ENCODE measurements at places on chromosomes 6 and 20.

DNA sequence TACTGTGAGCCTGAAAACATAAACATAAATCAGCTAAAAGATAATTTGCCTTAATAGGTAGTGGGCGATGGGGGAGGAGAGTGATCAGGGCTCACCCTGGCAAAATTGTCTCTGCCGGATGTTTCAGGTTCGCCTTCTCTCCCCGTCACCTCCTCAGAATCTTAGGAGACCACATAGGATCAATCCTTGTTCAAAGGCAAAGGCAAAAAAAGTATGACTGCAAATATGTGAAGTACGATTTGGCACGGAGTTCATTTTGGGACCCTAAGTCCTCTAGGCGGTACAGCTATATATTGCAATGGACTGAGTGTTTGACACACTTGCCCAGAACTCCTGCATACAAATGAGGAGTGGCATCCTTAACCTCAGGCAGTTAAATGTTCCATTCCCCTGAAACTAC lies 649.2 kb upstream of the FLRT3 start:
- no peak for DNase-seq

DNA sequence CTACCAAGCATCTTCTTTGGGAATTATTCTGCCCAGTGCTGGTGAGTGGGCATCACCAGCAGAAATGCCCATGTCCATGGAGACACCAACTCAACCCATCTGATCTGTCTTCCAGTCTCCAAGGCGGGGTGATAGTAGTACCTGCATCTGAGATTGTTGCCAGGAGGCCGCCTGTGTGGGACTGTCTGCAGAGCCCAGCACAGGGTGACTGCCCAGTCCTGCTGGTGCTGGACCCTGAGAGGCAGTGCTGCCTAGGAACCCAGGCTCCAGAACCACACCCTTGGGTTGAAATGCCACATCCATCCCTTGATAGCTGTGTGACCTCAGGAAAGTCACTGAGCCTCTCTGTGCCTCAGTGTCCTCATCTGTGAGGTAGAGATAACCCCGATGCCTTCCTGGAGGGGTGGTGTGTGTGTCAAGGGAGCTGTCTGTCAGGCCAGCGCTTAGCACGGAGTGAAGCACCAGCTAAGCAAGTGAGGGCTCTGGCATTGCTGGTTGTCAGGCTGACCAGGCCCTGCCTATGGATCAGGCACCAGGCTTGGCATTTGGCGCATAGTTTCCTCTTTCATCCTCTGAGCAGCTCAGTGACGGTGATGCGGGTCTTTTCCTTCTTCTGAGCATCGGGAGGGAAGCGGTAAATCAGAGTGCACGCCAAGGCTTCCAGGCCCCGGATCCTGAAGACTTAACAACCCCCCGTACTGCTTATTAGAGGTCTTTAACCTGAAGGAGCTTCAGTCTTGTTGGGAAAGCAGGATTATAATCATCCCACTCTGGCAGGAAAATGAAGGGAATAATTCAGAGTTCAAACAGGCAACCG lies 268.2 kb downstream of the CDH4 start:
- DNase-seq: no peak

GRCh38 chr6:25637960-25638434 lies 14.0 kb upstream of the SCGN start:
- DNase-seq: no peak

- no peak for DNase-seq
Measured at GRCh38 chr6:5085648-5086293, 630 bp downstream of the PPP1R3G start.

DNA sequence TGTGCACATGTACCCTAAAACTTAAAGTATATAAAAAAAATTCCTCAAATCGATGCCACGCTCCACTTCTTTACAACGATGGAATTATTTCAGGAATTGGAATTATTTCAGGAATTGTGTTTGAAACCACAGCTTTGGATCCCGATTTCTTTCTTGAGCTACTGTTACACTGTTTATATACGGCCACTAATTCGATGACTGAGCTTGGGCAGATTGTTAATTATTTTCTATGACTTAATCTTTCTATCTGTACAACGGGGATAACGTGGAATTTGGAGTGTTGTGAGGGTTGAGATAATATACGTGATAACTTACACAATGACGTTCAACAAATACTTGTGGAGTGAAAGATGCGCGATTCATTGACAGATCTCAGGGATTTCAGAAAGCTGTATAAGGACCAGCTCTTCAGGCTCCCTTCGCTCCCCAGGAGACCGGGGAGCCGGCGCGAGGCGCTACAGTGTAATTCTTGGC lies 171.3 kb downstream of the SLC16A10 start:
- DNase-seq: no peak

DNA sequence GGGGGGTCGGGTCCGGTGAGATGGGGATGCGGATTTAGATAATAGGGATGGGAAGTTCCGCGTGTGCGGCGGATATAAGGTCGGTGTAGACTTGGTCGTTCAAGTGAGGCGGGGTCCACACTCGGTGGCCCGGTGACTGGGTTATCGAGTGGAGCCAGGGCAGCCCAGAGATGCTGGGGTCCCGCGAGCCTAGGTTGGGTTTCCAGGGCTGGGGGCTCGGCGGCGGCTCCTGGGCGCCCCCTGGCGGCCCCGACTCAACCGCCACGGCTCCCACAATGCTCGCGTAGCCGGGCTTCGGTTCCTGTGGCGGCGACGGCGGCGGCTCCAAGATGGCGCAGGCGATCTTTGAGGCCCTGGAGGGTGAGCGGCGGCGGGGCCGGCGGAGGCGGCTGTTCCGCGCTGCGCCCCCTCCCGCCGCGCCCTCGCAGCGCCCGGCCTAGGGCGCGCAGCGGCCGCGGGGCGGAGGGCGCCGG lies at the start of gene ZNF341:
Gene ZNF341 (plus strand): TSS at position 304 of the 473 bp plus-strand sequence. CDS start 26 bp downstream, at position 330.
- DNase-seq: peak; percentile 80

- DNase-seq: no peak
Measured at GRCh38 chr6:166029506-166029905, 138.1 kb downstream of the TBXT start.

GRCh38 chr6:111692327-111693164 lies 86.9 kb upstream of the TRAF3IP2 start:
- no peak for DNase-seq

GRCh38 chr20:62596486-62596885 lies 45.8 kb upstream of the SLCO4A1 start:
- DNase-seq: no peak

GRCh38 chr6:12890171-12890790 lies 173.7 kb downstream of the PHACTR1 start:
- DNase-seq: no peak

DNA sequence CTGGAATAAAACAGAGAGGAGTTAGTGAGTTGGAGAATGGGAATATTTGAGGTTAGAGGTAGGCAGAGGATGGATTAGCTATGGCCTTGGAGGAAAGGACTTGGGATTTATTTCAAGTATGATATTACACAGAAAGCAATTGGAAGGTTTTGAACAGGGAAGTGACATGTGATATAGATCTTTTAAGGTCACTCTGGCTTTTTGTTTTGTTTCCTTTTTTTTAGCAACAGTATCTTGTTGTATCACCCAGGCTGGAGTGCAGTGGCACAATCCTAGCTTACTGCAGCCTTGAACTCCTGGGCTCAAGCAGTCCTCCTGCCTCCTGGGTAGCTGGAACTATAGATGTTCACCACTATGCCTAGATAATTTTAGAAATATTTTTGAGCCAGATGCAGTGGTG lies 190.3 kb downstream of the UTRN start:
- no peak for DNase-seq

GRCh38 chr6:143961886-143962878 lies 45.9 kb downstream of the PLAGL1 start:
- DNase-seq: no peak

DNA sequence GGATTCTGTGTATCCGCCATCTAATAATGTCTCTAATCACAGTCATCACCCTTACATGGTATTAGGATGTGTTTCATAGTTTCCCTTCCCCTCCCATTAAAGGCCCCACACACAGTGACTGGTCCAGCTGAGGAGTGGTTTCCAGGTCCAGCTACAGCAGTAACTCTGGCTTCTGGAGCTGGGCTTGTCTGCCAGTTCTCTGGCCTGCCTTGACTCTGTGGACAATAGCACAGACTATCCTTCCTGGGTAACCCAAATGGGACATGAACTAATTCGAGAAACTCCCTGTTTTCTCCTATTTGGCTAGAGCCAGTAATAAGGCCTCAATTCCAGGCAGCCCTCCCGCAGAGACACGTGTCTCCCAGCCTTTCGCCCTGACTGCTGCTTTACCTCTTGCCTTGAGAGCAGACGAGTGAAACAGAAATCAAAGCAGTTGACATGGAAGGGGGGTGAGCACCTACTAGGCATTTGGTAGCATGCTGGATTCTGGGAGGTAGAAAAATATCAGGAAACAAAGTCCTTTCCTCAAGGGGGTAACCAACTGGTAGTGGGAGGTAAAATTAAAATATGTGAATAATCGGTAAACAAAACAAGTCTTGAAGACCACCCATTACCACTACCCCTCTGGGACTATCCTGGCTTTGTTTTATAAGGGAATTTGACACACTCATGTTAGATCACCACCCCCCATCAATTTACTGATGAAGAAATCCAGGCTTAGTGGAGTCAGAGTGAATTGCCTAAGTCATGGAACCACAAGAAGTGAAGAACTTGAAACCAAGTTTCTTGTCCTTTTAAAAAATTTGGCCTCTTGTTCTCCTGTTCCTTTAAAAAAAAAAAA lies 1.2 kb downstream of the TRAF3IP2 start:
- no peak for DNase-seq

DNA sequence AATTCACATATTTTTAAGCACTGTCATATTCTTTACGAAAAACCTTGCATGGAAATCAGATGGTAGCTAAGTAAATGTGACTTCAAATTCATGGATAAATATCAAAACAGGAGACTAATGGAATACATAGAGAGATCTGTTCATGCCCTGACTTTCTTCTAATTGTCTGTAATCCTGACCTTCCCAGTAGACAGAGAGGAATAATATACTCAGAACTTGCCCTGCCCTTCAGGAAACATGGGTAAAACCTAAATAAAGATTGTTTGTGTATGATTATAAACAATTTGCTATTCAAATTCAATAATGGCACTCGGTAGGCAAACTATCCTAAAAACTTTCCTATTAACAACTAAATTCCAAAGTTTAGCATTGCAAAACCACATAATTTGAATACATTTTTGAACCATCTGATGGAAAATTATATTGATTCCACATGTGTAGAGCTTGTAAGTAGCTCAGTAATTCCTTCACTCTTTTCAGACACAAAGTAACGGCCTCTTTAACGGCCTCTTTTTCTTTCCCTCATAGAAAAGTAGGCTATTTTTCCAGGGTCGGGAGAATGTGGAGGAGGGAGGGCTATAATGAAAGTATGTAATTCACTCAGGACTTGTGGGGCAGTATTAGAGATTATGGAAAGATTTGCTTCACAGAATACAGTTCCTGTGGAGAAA lies 227.6 kb downstream of the ALDH8A1 start:
- DNase-seq: no peak

DNA sequence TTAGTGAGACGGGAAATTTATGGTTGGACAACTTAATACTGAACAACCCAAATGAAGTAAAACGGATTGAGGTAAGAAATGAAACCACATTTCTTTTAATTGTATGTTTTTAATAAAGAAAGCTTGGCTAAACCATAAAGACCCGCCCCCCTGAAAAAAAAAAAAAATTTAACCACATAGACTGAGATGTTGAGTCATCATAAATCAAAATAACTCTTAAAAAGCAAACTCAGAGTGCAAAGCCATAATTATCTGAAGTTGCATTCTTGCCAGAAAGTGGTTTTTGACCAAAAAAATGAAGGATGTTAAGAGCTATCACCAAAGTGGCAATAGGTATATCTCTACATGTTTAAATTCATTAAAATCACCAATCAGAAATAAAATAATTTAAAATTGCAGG lies 101.8 kb upstream of the COL21A1 start:
- no peak for DNase-seq

DNA sequence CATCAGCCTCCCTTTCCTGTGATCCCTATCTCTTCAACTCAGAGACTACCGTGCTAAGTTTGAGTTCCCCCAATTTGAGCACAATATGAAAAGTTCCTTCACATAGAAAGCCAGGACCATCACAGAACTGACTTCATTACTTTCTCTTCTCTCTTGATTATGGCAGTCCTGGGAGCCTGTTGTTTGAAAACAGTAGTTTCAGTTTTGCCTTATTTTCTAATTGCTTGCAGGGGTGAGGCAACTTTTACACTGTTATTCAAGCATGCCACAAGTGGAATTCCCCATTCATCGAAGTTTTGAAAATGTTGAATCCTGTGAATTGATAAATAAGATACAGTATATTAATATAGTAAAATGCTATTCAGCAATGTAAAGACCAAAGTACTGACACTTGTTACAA lies 569.7 kb upstream of the MARCKS start:
- DNase-seq: no peak

DNA sequence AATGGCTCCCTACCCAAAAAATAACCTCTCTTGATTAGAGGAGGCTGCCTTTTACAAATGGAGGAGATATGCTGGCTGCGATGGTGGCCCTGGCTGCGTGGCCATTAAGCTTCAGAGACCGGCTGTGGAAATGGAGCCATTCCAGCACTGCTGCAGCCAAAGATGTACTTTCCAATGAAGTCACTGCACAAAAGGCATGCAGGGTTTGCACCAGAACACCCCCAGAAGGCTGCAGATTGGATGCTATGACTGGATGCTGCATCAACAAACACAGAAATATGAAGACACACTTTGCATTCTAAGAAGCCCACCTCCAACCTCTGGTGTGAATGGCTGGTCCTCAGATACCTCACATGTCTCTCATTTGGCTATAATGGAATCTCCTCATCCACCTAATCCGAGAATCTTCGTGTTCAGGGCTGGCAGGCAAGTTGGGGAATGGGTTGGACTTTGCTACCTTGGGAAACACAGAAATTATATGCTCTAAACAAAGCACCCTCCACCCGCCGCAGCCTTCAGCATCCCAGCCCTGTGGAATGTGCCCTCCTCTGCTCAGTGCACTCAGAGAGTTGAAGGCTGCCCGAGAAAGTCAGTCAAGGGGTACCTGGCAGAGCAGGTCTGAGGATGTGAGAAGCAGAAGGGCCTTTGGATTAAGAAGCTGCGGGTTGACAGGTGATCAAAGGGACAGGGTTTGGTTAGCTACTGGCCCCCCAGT lies 35.3 kb downstream of the APCDD1L start:
- no peak for DNase-seq

DNA sequence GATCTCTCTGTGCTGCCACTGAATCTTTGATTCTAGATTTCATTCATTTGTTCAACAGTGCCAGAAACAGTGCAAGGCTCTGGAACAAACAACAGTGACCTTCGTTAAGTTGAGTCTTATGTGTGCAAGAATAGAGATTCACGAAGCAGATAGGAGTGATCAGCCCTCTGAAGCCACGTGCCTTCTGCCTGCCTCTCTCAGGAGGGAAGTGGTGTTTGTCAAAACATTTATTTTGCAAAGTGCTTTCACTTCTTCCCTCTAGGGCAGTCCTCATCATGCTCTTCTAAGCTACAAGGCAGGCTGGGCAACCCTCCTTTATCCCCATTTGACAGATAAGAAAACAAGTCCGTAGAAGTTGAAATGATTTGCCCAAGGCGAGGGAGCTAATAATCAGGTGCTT lies 204.3 kb downstream of the TFAP2C start:
- no peak for DNase-seq

DNA sequence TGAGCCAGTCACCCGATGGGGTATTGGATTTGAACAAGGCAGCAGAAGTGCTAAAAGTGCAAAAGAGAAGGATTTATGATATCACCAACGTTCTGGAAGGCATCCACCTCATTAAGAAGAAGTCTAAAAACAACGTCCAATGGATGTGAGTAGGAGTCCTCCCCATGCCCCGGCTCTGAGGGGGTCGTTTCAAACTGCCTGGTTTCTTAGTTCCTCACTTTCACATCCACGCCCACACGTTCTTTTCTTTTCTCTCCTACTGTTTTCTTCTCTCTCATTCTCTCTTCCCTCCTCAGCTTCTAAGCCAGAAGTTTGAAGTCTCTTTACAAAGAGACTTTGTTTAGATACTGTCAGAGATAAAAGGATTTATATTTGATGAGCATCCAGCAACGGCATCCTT lies 53.0 kb upstream of the CDKAL1 start:
- no peak for DNase-seq
